IPS DF 6.9 (cell line): ENCODE measurements at places on chromosomes 5 and 9.

DNA sequence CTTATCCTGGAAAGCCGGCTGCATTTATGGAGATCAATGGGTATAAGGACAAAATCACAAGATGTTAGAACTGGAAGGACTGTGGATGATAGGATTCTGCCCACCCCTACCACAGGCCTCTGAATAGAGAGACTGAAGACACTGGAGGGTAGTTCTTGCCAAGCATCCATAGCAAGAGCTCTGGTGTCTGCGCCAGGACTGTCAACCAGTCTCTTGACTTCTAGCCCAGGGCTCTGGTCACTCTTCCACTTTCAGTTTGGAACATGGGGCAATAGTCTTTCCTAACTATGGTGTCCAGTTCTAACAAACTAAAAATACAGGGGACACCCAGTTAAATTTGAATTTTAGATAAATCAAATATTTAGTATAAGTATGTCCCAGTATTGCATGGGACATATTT lies 23.4 kb downstream of the LARP1 start:
- no peak for DNase-seq

DNA sequence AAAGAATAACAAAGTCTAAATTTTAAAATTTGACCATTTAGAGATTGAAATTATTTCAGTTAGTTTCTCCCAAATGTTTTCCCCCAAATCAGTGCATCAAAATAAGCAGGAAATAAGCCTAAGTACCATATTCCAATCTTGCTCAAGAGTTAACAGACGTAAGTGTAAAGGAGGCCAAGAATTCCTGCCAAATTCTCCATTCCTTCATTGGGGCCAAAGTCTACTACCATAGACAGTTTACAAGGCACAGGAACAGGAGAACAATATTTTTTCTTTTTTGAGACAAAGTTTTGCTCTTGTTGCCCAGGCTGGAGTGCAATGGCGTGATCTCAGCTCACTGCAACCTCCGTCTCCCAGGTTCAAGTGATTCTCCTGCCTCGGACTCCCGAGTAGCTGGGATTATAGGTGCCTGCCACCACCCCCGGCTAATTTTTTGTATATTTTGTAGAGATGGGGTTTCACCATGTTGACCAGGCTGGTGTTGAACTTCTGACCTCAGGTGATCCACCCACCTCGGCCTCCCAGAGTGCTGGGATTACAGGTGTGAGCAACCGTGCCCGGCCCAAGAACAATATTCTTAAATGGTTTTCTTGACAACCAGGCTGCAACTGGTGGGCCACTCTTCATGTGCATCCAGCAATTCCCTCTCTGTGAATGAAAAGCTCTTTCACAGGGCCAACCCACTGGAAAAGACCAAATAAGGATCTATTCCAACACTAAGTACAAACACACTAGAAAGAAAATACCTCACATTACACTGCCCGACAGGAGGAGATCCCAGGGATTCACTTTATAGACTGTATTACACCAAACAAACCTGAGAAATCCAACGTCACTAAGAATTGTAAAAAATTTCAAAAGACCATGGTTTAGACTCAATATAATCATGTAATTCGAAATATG lies 127.7 kb downstream of the MAPKAP1 start:
- no peak for DNase-seq

DNA sequence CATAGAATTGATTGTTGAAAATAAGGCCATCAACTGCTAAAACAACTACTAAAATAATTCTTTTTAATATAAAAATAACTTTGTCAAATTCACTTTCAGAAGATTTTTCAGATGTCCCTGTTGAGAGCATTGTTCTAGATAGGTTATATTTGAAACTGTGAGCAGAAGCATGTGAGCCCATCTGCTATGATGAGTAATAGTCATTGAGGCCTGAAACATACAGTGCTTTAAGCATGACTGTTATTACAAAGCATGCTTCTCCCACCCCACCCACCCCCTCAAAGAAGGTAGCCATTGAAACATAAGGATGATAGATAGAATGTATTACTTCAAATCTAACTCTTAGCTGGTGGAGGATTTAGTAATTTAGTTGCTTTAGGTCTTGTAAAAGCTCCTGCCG lies 86.0 kb downstream of the UHRF2 start:
- no peak for DNase-seq

GRCh38 chr9:124220946-124221451 lies 36.8 kb upstream of the NEK6 start:
- DNase-seq, result no peak

GRCh38 chr5:36174119-36174518 lies 22.2 kb downstream of the SKP2 start:
- no peak for DNase-seq

GRCh38 chr5:157961176-157961575 lies 102.2 kb upstream of the CLINT1 start:
- DNase-seq, result no peak

- no peak for DNase-seq
Measured at GRCh38 chr9:21333226-21333625, 2.0 kb downstream of the KLHL9 start.

DNA sequence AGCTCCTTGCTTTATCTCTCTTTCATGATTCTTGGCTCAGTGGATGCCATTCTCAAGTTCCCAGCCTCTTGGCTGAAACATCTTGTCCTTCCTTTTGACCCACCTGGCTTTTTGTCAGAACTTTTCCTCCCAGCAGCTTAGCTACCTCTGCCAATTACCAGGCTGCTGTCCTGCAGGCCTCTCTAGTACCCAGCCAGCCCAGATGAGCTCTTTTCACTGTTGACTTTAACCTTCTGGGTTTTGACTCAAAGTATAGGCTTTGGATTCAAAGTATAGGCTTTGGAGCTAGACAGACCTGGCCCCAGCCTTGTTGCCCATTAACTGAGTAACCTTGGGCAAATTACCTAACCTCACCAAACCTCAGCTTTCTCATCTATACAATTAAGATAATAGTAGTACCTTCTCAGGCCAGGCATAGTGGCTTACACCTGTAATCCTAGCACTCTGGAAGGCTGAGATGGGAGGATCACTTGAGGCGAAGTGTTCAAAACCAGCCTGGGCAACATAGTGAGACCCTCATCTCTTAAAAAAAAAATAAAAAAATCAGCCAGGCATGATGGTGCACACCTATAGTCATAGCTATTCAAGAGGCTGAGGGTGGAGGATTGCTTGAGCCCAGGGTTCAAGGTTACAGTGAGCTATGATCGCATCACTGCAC lies 6.6 kb upstream of the TMEFF1 start:
- DNase-seq, result no peak

DNA sequence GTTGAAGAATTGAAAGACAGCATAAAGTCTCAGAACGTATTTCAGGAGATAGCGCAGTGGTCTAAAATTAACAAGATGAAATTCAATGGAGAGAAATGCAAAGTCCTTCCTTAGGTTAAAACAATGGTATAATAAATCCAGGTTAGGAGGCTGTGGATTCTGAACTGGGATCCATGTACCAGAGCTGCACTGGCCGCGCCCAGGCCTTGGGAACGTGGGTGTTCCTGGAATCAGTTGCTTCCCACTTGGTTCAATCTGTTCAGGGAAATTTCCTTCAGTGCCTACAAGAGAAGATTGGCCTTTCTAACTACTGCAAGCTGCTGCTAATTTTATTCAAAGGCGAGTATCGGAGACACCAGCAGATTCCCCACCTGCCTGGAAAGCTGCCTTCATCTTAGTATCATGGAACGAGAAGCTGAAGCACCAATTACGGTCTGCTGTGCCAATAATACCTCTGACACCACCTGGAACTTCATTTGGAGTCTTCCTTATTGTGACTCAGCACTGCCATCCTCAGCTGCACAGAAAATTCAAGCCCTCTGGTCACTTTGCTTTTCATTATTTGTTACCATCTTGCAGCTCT lies 14.3 kb upstream of the CTNND2 start:
- DNase-seq, result no peak

DNA sequence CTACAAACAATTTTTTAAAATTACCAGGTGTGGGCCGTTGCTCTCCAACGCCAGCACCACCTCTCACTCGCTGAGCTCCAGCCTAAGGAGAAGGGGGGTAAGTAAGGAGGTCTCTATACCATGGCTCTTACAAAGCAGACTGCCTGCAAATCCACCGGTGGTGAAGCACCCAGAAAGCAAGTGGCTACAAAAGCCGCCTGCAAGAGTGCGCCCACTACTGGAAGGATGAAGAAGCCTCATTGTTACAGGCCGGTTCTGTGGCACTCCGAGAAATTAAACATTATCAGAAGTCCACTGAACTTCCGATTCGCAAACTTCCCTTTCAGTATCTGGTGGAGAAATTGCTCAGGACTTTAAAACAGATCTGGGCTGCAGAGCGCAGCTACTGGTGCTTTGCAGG lies 46.0 kb downstream of the CDO1 start:
- peak; percentile 45 for DNase-seq

GRCh38 chr5:102764381-102765004 lies 9.4 kb downstream of the PAM start:
- DNase-seq, result no peak

DNA sequence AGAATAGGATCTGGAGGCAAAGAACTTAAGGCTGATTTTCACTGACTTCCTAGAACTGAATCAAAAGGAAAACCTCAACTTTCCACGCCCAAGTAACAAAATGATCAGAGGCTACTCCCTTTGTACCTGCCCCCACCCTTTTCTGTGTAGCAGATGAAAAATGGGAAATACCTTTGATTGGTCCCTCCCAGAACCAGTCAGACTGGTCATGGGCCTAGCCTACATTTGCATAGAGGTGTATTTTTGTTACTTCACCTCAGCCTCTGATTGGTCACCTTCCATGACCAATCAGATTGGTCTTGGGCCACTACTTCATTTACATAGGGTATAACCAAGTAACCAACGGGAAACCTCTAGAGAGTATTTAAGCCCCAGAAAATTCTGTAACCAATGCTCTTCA lies 1553.5 kb upstream of the C9orf72 start:
- no peak for DNase-seq

DNA sequence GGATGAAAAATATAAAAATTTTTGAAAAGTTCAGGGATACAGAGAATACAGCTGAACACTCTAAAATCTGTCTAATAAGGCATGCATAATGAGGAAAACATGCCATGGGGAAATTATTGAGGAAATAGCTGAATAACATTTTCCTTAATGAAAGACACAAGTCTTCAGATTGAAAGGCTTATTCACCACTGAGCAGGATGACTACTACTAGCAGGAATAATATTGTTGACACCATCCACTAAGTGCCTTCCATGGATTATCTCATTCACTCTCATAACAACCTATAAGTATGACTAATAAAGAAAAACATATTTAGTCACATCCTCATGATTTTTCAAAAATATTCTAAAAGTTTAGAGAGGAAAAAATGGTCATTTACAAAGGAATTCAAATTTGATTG lies 96.7 kb upstream of the FER start:
- DNase-seq, result no peak

- DNase-seq, result no peak
Measured at GRCh38 chr9:4027606-4028005, 272.3 kb downstream of the GLIS3 start.

DNA sequence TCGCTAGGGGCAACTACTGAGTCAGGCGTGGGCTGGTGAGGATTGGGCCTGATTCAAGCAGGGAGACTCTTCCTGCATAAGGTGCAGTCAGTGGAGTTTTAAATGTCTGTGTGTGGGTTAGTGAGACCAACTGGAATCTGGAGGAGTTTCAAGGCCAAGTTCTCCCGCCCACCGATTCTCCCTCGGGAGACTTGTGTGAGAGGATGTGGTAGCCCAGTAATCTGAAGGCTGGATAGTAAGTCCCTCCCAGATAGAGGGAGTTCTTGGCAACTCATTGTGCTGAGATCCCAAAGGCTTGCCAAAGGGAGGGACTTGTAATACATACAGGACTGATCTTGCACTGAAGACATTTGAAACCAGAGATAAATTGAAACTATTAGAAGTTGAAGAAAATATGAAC lies 51.8 kb downstream of the WDR36 start:
- no peak for DNase-seq

DNA sequence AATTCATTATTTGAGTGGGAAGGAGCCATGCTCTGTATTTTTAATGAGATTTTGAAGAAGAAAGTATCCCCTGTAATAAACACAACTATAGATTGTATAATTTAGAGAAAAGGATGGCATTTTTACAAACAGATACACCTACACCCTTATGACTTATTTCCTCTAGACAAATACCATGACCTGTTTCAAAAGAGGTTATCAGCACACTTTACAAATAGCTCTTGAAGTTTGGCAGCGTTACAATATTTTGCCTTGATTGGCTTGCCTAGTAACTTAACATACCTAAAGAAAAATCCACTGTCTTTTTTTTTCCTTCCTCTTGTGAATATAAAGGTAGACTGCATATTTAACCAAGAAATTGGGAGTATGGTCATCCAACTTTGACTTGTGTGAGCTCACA lies 28.5 kb upstream of the CETN3 start:
- DNase-seq, result no peak

GRCh38 chr9:129891569-129891968 lies 56.3 kb downstream of the USP20 start:
- no peak for DNase-seq

- no peak for DNase-seq
Measured at GRCh38 chr9:72564479-72565281, 43.3 kb downstream of the TMC1 start.

DNA sequence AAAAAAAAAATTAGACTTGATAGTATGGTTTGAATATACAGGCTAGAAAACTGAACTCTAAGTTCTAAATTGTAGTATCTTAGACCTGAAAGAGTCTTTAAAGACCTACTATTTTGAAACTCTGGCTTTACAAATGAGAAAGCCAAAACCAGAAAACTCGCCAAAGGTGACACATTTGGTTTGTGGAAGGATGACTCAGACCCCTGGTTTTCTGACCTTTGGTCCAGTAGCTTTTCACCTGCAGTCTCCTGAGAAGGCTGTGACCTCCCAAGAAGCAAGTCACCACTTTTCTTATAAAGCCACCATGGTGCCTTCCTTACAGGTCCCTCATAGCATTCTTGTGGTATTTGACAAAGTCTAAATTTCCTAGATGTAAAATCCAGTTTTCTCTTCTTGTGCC lies 102.1 kb upstream of the CEP78 start:
- DNase-seq, result no peak

DNA sequence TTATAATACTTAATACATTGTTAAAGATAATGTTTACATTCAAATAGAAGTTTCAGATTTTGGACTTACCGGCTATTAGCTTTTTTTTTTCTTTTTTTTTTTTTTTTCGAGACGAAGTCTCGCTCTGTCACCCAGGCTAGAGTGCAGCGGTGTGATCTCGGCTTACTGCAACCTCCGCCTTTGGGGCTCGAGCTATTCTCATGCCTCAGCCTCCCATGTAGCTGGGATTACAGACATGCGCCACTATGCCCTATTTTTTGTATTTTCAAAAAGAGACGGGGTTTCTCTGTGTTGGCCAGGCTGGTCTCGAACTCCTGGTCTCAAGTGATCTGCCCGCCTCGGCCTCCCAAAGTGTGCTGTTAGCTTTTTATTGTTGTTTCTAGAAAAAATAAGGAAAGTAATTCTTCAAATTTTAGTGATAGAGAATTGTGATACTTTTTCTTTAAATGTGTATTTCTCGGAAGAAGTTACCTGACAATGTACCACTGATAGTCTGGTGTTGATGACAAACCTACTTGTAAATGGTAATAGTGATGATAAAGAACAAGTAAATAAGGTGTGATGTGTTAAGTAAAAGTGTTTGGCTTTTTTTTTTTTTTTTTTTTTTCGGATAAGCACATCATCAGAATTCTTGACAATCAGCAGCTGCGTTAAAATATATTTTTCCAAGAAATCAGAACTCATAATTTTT lies 2.7 kb downstream of the CDC42SE2 start:
- DNase-seq, result no peak
